ENCODE measurements at places on chromosomes 13 and 19. TPM values are rescaled to one million over a fixed set of nuclear protein-coding genes. Genes with fewer than 3 reads are reported as not detected.

The ZNF560 gene
- 2.1 TPM for total RNA-seq

The KIR2DL4 gene
- not detected for total RNA-seq

GRCh38 chr13:75418997-75419396 is 63.0 kb downstream of the TBC1D4 start:
- DNase-seq, result no peak

GRCh38 chr19:6216236-6216995 is 63.4 kb downstream of the MLLT1 start:
- DNase-seq, result no peak

DNA sequence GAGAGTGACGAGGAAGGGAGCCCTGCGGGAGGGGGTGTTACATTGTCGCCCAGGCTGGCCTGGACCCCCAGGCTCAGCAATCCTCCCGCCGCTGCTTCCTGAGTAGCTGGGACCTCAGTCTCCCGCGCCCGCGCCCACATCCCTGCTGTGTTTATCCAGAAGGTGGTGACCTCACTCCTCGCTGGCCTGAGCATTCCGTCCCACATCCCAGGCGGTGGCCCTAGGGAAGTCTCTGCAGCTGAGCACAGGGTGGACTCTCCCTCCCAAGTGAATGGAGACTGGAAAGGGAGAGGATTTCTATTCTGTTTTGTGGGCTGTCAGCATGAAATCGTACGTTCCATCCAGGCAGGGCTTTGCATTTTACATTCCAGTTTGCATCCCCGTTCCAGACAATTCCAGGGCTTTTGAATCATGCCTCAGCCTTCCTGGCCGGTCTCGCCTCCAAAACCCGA is 401 bp upstream of the ZNF765 start:
- DNase-seq, result no peak
